ENCODE measurements at places on chromosomes 2 and 18.

DNA sequence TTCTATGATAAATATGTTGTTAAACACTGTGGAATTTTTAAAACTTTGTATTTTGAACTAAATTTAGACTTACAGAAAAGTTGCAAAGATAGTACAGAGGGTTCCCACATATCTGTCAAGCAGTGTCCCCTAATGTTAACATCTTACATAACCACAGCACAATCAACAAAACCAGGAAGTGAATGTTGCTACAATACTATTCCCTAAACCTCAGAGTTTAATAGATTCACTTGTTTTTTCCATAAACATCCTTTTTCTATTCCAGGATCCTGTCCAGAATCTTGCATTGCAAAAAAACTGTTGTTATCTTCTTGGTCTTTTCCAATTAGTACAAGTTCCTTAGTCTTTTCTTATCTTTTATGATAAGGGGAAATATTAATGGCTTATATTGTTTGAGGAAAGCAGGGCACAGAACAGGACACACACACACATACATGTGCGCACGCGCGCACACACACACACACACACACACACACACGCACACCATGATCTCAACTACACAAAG is 251.1 kb upstream of the TRIB2 start:
- DNase-seq, result no peak

DNA sequence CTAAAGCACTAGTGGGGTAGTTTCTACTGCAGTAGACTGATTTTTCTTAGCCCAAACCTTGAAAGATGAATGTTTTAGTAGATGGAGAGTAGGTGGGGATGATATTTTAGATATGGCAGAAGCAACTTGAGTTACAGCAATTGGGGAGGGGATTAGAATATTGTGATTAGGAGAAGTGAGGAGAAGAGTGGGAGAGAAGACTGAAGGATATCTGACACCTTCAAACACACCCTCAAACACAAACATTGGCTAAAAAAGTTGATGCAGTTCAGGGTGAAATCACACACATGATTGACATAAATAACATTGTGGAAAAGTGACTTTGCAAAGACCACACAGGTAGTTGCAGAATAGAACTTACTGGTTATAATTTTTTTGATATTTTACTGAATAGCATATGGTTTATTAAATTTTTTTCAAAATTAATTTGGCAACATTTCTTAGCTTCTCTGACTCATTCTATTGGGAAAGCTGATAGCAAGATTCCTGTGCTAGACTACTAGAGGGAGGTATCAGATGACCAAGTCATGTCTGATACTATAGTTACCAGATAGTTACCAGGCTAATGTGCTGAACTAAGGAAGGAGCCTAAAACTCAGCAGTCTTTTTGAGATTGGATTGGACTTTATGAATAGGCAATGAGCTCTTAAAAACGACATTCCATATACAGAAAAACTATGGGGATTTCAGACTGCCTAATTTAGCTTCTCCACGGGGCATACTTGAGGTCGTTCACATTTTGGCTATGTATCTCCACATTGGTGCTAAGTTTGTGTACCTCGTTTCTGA is 73.0 kb downstream of the ACTR3 start:
- no peak for DNase-seq

- DNase-seq, result no peak
These were observed 1.2 kb downstream of the STON1 start for GRCh38 chr2:48531141-48531648.

GRCh38 chr2:109513749-109514588 is 99.8 kb downstream of the SEPTIN10 start:
- DNase-seq, result no peak

GRCh38 chr2:11749646-11750349 is 3.4 kb downstream of the LPIN1 start:
- no peak for DNase-seq

DNA sequence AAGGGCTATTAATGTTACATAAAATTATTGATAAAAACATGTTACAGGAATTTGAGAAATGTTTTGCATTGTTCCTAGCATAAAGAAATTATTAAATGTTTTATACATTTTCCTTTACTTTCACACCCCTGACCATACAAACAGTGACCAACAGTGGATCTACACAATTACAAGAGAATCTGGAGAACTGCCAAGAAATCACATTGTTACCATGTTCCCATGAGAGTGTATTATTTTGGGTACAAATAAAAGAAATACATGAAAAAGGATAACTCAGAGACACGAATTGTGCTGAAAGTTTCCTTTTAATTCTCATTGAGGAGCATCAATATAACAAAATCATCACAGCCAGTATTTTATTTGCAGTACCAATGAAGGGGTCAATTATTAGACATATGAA is 150.1 kb downstream of the WDPCP start:
- no peak for DNase-seq

GRCh38 chr2:130765464-130765863 is 10.1 kb downstream of the AMER3 start:
- no peak for DNase-seq

GRCh38 chr18:52570975-52571374 is 231.0 kb downstream of the DCC start:
- DNase-seq, result no peak

- DNase-seq, result no peak
These were observed 13.2 kb downstream of the DYSF start for GRCh38 chr2:71466301-71467179.

DNA sequence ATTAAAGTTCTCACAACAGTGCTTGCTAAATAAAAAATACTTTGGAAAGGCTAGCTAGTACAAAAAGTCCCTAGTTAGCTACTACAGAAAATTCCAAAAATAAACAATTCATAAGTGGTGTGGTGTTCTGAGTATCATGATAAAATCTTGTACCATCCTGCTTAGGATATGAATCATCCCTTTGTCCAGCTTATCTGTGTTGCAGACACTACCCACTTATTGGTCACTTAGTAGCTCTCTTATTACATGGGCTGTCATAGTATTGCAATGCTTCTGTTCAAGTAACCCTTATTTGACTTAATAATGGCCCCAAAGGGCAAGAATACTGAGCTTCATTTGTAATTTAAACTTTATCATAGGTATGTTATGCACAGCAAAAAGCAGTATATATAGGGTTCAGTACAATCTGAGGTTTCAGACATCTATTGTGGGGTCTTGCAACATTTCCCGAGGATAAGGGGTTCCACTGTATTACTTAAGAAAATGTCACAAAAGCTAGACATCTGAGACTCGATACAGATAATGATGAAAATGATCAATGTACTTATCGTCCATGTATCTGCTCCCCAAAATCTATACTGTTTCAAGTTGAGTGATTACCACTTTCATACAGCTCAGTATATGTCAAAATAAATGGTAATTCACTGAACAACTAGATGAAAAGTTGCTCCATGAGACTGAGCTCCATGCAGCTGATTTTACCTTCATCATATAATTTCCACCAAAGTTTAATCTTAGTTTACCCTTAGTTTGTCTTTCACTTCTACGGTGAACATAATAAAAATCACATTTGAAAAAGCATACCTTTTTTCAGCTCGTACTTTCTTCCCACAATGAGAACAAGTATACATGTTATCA is 93.8 kb downstream of the C2orf74 start:
- DNase-seq, result no peak
